Renal pelvis (tissue), 12 donors: ENCODE measurements at places on chromosomes 1 and 21. TPM values are rescaled to one million over a fixed set of nuclear protein-coding genes. Genes with fewer than 3 reads are reported as not detected.
A peak's percentile ranks its signal among the peaks of the same experiment; 100 is the strongest.

KRTAP19-3 gene
- not detected for polyA plus RNA-seq

BEST4 gene
- polyA plus RNA-seq, result 1.1 TPM

ZNF644 gene
- 59.9 TPM for polyA plus RNA-seq

OLIG2 gene
- not detected for polyA plus RNA-seq

LCE1F gene
- polyA plus RNA-seq, result not detected

- no peak for DNase-seq
Observed at GRCh38 chr1:78918157-78918556, 88.4 kb downstream of the ADGRL4 start.

- no peak for DNase-seq
Observed at GRCh38 chr1:201983380-201983805, 945 bp downstream of the RNPEP start.

- DNase-seq, result no peak
Observed at GRCh38 chr1:247218121-247218651, 37.7 kb upstream of the VN1R5 start.

GRCh38 chr1:230243583-230244353 is 176.7 kb downstream of the GALNT2 start:
- DNase-seq, result no peak

DNA sequence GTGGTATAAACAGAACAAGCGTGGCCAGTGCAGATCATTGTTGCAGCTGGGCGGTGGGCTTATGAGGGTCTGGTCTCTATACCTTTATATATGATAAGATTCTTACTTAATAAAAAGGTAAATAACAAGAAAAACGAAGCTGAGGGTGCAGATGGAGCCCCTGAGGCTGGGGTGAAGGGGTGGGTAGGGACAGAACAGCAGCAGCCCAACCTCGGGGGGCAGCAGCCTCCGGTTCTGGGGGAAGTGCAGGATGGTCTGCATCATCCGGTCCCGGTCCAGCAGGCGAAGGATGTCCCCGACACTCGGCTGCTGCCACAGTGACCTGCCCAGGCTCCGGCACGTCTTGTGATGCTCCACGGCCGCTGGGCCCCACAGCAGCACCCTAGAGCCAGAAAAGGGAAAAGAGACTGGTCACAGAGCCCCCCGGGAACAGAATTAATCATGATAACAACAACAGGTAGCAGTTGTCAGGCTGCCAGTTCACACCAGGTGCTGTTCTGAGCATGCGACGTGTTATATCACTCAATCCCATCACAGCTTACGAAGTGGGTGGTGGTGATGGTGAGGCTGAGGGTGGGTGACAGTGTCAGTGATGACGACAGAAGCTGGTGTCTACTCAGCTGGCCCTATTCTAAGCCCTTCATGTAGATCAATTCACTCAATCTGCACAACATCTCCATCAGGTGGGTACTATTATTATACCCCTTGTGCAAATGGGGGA is 35.5 kb downstream of the MRAP start:
- no peak for DNase-seq

DNA sequence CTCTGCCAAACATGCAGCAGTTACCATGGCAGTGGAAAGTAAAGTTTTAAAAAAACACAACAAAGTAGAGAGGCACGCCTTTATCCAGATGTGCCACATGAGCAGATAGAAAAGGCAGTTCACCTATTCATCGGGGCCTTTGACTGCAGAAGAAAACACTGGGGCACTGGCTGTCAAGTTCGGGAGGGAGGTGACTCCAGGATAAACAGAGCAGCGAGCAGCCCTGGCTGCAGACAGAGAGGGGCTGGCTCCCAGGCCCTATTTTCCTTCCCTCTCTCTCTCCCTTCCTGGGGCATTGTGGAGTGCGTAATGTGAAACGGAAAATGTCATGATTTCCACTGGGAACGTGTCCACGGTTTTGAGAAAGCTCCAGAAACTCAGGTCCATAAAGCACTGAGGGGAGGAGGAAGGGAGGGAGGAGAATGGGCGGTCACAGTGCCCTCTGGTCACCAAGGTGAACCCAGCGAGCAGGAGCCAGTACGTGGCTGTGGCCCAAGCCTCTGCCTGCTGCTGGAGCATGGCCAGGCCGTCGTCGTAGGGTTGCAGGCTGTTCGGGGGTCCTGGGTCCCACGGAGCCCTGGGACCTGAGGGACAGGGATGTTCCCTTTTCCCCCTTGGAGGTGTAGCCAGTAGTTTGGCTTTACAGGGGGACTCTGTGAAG is 114.7 kb upstream of the IRF2BP2 start:
- DNase-seq, result no peak

- DNase-seq, result no peak
Observed at GRCh38 chr1:94862718-94863117, 42.6 kb downstream of the SLC44A3 start.

- DNase-seq, result peak; percentile 62
Observed at GRCh38 chr21:34202553-34203372, 129.4 kb downstream of the MRPS6 start.

GRCh38 chr1:112393631-112393974 is 2.4 kb upstream of the CTTNBP2NL start:
- DNase-seq, result no peak

DNA sequence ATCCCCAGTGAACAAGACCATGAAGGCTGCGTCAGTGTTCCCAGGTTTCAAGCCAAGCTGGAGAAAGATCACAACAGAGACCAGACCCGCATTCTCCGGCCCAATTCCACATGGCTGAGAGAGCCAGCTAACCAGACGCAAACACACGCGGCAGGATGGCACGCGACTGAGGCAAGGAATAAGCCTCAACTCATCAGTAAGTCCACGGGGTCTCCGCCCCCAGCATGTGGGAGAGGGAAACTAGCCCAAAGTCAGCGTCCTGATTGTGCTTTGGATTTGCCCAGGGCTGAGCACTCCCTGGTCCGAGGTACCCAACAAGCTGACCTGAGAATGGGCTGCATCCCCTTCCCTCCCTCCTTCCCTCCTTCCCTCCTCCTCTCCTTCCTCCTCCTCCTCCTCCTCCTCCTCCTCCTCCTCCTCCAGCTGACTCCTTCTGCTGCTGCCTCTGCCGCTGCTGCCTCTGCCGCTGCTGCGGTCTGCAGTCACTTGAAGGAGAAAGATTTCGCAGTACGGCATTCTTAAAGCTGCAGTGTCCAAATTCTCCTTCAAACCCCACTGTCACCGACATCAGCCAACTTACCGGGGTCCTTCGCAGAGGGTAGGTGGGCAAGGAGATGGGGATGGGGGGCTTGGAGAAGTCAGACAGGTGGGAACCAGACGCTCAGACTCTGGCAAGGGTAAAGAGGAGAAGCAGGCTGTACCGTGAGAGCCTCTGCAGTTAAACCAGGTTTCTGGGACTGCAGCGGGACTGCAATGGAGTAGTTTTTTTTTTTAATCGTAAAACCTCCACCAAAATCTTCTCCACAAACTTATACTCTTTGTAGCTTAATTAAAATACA is 33.0 kb upstream of the H6PD start:
- DNase-seq, result no peak

DNA sequence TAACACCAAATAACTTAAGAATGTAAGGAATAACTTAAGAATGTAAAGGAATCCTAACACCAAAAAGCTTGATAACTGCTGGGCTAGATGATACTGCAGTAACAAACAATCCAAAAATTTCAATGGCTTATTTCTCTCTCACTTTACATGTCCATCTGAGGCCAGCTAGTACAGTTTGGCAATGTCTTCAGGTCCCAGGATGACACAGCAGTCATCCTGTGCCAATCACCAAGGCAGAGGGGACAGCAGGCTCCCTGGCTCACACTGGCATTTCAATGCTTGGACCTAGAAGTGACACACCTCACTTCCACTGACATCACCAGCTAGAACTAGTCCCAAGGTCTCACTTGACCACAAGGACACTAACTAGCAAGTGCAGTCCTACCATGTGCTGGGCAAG is 15.3 kb downstream of the DNAJC11 start:
- DNase-seq, result no peak

- DNase-seq, result no peak
Observed at GRCh38 chr1:236890152-236891056, 95.3 kb downstream of the MTR start.

DNA sequence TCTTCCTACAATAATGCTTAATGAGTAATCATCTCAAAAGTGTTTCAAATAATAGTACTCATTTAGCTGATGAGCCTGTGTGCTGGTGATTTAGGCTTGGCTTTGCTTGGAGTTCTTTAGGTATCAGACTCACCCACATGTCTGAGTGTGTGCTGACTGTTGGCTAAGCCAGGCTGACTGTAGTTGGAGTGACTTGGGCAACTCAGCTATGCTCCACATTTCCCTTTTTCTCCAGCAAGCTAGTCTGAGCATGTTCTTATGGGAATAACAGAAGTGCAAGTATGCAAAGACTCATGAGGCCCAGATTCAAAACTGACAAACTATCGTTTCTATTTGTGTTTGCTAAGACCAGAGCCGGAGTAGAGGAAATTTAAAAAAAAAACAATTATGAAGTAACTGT is 99.0 kb upstream of the ADGRL4 start:
- DNase-seq, result no peak

- no peak for DNase-seq
Observed at GRCh38 chr1:75613916-75614315, 3.0 kb upstream of the SLC44A5 start.

DNA sequence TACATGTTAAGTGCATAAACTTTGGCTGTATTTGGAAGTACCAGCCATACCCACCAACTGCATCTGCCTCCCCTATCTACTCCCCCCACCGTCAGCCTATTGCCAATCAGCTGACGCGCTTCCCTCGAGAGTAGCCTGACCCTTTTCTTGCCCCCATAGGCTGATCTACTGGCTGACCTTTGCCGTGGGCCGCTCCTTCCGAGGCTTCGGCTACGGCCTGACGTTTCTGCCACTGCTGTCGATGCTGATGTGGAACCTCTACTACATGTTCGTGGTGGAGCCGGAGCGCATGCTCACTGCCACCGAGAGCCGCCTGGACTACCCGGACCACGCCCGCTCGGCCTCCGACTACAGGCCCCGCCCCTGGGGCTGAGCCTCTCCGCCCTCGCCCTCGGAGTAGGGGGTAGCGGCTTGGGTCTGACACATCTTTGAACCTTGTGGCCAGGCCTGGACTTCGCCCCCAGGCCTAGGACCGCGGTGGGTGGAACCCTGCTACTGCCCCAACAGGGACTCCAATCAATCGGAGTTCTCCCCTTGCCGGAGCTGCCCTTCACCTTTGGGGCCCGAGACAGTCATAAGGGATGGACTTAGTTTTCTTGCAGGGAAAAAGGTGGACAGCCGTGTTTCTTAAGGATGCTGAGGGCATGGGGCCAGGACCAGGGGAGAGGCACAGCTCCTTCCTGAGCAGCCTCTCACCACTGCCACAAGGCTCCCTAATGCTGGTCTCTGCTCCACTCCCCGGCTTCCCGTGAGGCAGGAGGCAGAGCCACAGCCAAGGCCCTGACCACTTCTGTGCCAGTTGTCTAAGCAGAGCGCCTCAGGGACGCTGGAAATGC is 4.0 kb downstream of the GLMP start:
- DNase-seq, result peak; percentile 72

DNA sequence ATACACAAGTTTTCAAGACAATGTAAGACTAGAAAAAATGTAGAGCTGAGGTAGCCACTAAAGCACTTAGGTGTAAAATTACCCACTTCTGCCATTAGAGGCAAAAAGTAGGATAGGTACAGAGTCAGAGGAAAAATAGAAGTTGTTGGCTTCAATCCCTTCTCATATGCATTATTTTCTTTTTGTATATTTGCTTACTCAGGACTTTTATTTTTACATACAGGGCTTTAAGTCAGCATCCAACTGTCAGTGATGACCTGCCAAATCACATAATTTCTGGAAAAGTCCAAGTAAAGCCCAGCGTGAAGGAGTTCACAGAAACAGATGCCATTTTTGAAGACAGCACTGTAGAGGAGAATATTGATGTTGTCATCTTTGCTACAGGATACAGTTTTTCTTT is 211.0 kb upstream of the POGK start:
- no peak for DNase-seq

DNA sequence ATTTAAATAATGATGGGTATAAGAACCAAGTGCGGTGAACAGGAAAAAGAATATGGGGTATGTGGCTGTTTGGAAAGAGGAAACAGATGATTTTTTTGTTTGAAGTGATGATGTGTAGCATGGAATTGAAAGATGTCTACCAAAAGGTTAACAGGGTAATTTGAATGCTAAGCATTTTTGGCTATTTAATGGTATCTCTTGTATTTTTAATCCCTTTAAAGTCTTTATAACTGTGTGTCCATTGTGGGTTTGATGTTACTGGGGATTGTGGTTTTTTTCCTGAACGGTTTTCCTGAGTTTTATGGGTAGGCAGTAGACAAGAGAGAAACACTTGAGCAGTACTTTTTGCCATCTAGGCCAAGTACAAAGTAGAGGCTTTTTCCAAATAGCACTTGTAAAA is 63.2 kb downstream of the PRDM2 start:
- DNase-seq, result no peak

GRCh38 chr1:68459796-68460195 is 10.0 kb upstream of the RPE65 start:
- DNase-seq, result no peak

DNA sequence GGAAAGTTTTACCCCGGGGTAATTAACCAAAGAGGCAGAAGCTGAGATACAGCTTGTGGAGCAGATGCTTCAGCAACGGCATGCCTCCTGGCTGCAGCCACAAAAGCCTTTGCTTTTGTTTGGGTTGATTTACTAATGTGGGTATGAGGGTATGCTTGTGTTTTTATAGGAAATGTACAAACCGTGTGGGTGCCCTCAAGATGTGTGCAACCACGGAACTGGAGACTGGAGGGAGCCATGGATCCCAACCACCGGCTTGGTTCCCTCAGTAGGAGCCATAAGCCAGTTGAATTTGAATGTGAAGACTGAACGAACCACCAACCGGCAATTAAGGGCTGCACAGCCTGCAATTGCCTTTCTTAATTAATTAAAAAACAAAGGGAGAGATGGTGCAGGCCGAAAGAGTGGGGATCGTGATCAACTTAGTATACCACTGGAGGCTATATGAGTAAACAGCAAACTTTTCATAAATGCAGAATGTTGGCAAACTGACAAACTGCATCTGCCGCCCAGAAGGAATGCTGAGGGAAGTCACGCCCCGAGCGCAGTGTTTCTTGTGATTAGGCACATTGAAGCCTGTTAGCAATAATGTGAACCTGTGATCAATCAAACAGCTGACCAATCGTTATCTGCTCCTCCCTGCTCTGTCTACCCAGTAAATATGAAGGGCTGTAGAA is 104.1 kb downstream of the DISP1 start:
- DNase-seq, result no peak

DNA sequence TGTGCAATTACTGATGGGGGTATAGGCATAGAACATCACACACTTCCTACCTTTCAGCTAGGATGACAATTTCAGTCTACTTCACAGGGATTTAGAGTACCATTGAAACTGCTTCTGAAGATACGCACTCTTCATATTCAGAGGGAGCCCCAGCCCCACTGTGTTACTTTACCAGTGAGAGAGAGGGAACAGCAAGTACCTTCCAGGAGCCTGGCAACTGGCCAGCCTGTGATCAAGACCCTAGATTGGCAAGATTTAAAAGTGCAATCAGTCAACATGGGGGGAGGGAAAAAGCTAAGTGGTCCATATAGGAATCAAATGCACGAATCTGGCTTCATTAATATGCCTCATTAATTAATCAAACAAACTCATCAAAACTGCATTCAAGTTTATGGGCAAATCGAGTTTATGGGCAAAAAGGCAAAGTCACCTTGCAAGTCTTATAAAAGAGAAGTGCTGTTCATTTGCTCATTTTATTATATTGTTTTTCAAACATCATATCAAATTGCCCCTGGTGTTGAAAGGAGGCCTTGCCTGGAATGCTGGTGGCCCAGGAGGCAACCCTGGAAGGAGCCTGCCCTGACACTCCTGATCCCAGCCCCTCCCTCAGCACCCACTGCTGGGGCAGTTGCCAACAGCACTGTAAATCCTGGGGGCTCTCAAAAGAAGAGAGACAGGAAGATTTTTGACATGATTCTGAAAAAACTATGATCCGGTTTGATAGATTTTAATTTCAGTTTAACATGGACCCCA is 184.9 kb upstream of the DPT start:
- no peak for DNase-seq

GRCh38 chr1:59223198-59223597 is 73.7 kb upstream of the FGGY start:
- DNase-seq, result no peak
